Colonic mucosa (tissue), 4 donors: ENCODE measurements at places on chromosomes 7 and 10.
A peak's percentile ranks its signal among the peaks of the same experiment; 100 is the strongest.

GRCh38 chr7:15084368-15084767 lies 181.8 kb upstream of the DGKB start:
- H3K4me3 ChIP-seq, result no peak overlapping the region
- H3K36me3 ChIP-seq, result no peaks in the 10 kb centered on the region
- DNase-seq, result no peak
- no peaks in the 10 kb centered on the region for H3K27me3 ChIP-seq

DNA sequence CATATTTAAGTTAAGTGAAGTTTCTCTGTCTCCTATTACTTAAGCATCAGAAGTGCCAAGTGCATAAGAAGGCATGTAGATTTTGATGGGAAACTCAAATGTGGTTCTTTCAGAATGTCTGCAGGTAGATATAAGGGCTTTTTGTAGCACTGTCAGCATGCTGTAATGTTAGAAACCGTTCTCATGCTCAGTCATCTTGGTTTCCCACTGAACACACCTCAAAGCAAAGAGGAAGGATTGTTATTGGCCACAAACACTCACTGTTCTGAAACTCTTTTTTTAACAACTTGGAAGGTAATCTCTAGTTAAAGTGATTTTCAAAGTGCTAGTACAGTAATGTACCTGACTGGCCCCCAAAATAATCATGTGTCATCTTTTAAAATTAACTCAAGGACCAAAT lies 126.0 kb downstream of the AASS start:
- no peaks in the 10 kb centered on the region for H3K27me3 ChIP-seq
- H3K4me3 ChIP-seq, result no peak overlapping the region
- no peak for DNase-seq
- no peak overlapping the region for H3K27ac ChIP-seq
- no peaks in the 10 kb centered on the region for H3K4me1 ChIP-seq
- H3K36me3 ChIP-seq, result no peaks in the 10 kb centered on the region

DNA sequence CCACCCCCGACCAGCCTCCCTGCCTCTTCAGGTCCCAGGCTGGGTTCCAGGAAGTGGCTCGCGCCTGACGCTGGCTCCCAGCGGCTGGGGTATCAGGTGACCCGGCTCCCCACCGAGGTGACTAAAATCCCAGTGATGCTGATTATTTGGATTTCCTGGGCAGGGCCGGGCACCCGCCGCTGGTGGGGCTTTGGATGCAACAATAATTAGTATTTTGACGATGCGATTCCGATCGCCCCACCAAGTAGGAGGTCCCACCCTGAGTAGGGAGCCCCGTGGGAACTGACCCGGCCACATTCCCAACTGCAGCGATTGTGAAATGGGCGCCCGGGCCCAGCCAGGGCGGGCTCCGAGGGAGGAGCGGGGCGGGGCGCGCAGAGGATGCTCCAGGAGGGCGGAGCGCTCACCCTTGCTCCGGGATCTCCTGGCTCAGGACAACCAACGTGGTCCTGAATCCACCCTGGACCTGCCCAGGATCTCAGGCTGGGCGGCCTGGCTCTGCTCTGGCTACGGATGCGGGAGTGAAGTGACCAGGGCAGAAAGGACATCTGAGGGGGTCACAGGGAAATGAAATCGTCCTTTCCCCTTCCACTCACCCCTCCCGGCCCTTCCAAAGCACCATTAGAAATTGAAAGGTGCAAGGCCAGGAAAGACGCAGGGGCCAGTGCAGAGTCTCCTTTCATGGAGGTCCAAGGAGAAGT lies 32.6 kb downstream of the DUSP5 start:
- H3K27ac ChIP-seq, result no peak overlapping the region
- DNase-seq, result peak; percentile 26
- H3K27me3 ChIP-seq, result peaks cover 5% of the 10 kb centered on the region
- no peaks in the 10 kb centered on the region for H3K4me1 ChIP-seq
- H3K4me3 ChIP-seq, result no peak overlapping the region

DNA sequence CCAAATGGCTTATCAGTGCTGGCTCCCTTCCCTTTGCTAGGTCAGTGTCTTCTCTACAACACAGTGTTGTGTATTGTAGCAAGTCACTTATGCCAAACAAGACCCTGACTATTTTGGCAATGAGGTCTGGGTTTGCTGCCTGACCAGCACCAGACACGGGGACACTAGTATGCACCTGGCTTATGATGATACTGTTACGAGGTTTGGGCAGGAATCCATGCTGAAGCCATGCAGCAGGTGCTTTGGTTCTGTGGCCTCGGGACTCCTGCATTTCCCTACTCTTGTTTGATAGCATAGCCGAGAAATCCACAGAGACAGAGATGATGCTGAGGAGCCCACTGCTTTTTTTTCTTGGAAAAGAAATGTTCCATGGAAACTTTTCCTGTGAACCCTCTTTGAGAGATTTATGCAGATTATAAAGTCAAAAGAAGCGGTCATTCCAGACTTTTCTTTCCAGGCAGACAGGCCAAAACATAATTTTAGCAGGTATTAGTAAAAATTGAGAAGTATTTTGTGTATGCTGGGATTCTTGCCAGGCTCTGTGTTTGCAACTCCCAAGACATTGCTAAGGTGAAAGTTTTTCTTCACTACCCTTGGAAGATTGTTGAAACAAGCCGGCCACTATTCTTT lies 291.1 kb downstream of the BBS9 start:
- H3K27ac ChIP-seq, result no peak overlapping the region
- no peak overlapping the region for H3K4me3 ChIP-seq
- DNase-seq, result no peak
- H3K4me1 ChIP-seq, result no peaks in the 10 kb centered on the region
- H3K27me3 ChIP-seq, result no peaks in the 10 kb centered on the region

- H3K4me3 ChIP-seq, result no peak overlapping the region
- no peak for DNase-seq
- H3K4me1 ChIP-seq, result peaks cover 9% of the 10 kb centered on the region
- H3K36me3 ChIP-seq, result no peaks in the 10 kb centered on the region
- H3K27ac ChIP-seq, result no peak overlapping the region
- H3K27me3 ChIP-seq, result no peaks in the 10 kb centered on the region
These were observed 113.1 kb downstream of the C10orf105 start for GRCh38 chr10:71606257-71607081.

GRCh38 chr7:158824028-158824427 lies 5.3 kb downstream of the ESYT2 start:
- H3K4me3 ChIP-seq, result no peak overlapping the region
- DNase-seq, result no peak
- no peaks in the 10 kb centered on the region for H3K36me3 ChIP-seq
